ENCODE measurements at places on chromosomes 5 and 9.

GRCh38 chr5:146758938-146759337, 119.6 kb downstream of the PPP2R2B start:
- DNase-seq = no peak

- DNase-seq = no peak
Measured at GRCh38 chr5:34715711-34716110, 59.6 kb downstream of the RAI14 start.

- no peak for DNase-seq
Measured at GRCh38 chr5:94691291-94691690, 72.8 kb downstream of the SLF1 start.

- no peak for DNase-seq
Measured at GRCh38 chr5:153552886-153553285, 62.4 kb downstream of the GRIA1 start.

GRCh38 chr5:148666353-148666752, 12.0 kb upstream of the HTR4 start:
- DNase-seq = no peak

- no peak for DNase-seq
Measured at GRCh38 chr5:118832974-118833373, 155.4 kb downstream of the DTWD2 start.

GRCh38 chr9:115209601-115210306, 91.8 kb upstream of the TNC start:
- no peak for DNase-seq
